NCI-H774 (cell line): ENCODE measurements at places on chromosomes 2 and 18.

GRCh38 chr2:45084361-45085020 is 75.2 kb upstream of the SIX2 start:
- no peak for DNase-seq

- no peak for DNase-seq
These were observed 179.4 kb downstream of the IRS1 start for GRCh38 chr2:226620176-226620575.

DNA sequence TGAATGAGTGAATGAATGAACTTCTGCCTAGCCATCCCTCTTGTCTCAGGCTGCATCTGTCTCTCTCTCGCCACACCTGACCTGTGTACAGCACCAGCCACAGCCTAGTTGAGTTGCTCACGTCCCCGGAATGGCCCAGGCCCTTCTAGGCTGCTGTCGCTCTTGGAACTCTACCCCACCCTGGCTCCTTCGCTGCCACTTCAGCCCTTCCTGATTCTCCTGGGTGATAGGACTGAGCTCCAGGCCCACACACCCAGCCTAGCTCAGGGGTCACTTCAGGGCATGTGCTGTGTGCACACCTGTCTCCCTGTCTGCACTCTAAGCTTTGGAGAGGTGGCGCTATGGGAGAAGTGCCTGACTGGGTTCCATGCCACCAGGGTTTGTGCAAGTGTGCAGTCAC is 236.6 kb downstream of the GLI2 start:
- DNase-seq, result peak; percentile 56

DNA sequence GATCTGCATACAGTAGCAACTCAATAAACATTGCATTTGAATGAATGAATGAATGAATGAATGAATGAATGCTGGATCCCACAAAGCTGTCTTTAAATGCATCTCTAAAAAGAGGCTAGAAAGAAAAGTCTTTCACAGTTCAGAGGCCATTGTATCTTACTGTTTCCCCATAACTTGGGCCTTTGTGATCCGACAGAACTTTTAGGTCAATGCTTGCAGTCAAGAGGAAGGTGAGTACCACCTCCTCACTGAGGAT is 119.9 kb upstream of the COPS8 start:
- DNase-seq, result no peak

GRCh38 chr18:12409469-12409868 is 1.7 kb downstream of the PRELID3A start:
- DNase-seq, result no peak

DNA sequence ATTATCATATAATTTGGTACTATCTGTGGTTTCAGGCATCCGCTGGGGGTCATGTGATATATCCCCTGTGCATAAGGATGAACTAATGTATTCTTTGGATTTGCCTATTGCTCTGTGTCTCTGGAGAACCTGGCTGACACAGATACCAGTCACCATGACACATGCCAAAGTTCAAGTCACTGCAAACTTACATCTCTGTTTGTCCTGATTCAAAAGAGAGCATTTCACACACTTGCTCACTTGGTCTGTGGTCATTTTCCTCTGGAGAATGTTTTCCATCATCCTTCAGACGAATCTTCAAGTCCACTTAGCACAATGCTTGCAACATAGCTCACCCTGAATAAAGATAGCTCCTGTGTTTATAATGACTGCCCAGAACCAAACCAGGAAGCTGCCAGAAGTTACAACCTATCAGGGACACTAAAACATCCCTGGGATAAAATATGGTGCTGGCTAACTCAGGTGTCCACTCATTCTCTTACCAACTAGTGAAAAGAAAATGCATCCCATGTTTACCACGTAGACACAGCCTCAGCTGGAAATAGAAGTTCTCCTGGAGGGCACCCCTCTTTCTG is 18.1 kb downstream of the SULT1C3 start:
- no peak for DNase-seq

GRCh38 chr2:230713331-230714135 is 891 bp downstream of the CAB39 start:
- DNase-seq, result no peak

DNA sequence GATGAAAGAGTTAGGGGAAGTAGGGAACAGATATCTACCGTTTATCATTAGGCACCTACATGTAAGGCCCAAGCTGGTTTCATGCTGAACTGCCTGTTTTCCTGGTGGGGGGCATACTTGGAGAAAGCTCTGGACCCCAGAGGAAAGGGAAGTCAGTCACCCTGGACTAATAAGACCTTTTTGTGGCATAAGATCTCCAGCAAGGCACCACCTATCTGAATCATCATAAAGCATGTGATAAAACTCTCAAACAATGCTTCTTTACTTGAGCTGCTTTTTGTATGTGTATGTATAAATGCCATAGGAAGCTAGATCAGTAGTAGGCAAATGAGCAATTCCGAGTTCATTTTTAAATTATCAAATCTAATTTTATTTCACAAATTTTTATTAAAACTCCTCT is 104.8 kb downstream of the TANC1 start:
- no peak for DNase-seq

- DNase-seq, result no peak
These were observed 163.5 kb downstream of the GLI2 start for GRCh38 chr2:120898961-120899750.

GRCh38 chr2:138440759-138441158 is 60.8 kb upstream of the SPOPL start:
- no peak for DNase-seq

- peak; percentile 8 for DNase-seq
These were observed 183.4 kb upstream of the RASGRP3 start for GRCh38 chr2:33292981-33293595.

- no peak for DNase-seq
These were observed 111.7 kb upstream of the ZEB2 start for GRCh38 chr2:144631636-144632035.

GRCh38 chr2:42888321-42889245 is 96.2 kb upstream of the HAAO start:
- no peak for DNase-seq

DNA sequence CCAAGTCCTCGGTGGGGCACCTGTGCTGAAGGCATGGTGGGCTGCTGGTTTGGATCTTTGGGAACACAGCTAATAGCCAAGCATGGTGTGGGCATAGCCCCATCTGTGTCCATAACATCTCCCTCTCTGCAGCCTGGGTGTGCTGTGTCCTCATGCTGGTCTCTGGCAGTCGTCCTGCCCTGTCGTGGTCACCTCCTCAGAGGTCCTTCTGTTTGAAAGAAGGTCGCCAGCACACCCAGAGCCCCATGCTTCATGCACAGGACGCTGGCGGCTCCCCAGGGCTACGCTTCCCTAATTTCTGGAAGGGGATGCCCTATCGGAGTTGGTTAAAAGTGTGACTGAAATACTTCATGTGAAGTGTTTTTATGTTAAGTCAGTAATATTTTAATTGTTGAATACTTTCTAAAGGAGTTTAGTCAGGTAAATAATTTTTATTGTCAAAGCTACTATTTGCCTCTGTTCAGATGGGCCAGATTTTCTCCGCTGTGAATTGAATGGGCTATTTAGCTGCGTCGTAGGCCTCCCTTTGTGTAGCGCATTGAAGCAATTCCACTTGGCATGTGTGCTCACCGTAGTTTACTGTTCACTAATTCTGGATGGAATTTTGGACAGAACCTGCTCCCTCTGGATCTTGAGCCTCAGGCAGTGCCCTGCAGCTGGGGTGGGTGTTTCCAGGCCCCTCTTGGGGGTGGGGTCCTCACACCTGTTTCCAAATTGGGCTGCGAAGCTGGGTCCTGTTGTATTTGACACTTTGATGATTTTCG is 81.9 kb downstream of the WDSUB1 start:
- no peak for DNase-seq

DNA sequence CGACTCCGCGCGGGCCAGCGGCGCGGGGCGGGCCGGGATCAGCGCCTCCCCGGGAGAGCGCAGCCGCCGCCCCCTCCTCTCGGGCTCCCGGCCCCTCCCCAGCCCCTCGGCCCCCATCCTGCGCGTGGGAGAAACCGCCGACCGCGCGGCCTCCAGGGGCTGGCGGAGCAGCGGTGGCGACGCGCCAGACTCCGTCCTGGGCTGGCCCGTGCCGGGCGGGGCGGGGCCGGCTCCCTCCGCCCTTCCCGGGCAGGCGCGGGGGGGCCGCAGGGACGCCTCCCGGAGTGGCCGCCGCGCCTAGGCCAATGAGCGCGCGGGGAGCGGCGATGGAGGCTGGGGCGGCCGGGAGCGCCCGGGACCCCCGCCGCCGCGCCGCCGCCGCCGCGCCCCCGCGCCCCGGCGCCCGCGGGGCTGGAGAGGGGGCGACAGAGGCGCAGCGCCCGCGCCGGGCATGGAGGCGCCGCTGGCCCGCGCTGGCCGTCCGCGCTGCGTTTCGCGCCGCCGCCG is 49.1 kb downstream of the KCNIP3 start:
- no peak for DNase-seq

DNA sequence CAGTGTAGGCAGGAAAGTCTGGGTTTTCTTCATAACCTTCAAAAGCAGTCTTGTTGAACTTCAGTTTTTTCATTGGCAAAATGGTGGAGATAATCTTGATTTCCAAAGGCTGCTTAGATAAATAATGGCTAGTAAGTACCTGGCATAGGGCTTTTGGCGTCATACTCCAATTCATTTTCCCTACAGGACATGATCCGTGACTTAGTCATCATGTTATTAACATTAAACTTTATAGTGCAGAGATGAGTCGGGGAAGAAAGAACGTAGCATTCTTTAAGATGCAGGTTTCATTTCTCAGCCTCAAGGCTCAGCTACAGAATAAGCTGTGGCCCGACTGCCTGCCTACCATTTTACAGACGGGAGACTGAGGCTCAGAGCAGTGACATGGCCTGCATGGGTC is 64.0 kb downstream of the RALBP1 start:
- DNase-seq, result no peak

DNA sequence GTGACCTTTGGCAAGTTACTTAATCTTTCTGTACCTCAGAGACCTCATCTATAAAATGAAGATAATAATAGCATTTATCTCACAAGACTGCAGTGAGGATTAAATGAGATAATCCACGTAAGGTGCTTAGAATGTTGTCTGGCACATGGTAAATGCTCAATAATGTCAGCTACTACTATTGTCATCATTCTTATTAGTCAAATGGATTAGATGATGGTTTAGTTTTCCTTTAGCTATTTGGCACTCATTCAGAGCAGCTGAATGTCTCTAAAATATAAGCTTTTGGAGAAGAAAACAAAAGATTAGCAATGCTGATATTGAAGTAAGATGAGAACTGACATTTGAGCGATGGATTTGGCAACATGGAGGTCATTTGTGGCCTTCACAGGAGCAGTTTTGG is 125.1 kb downstream of the AQP4 start:
- no peak for DNase-seq

DNA sequence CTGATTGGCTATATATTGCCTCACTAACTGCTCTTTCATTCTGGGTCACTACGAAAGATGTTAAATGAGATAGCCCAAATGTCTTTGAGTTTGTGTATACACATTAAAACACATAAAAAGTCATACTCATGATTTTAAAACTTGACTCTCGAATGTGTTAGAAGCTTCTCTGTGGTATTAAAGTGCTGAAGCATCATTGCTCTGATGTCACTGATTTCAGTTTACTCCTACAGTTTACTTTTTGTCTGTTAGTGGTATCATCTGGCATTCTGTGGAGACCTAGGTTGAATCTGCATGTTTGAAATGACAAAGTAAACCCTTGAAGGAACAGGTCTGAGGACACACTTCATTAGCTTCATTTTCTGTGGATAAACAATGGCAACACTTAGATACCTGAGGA is 10.7 kb downstream of the NT5DC4 start:
- DNase-seq, result no peak

DNA sequence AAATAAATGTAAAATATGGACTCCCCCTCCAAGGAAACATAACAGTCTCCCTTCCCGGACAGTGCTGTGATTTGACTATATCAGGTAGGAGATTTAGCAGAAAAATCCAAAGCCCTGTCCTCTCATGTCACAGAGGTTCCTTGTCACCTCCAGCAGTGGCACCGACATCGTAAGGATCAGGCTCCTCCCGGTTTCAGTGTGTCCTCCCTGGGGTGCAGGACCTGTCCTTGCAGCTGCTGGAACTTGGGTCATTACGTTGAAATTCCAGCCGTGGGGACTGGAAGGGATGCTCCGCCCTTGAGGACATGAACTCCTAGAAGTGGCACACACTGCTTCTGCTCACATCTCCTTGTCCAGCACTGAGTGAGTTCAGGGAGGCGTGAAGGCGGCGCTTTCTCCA is 101.1 kb upstream of the ODC1 start:
- no peak for DNase-seq

GRCh38 chr2:11742317-11742701 is 4.1 kb upstream of the LPIN1 start:
- no peak for DNase-seq

DNA sequence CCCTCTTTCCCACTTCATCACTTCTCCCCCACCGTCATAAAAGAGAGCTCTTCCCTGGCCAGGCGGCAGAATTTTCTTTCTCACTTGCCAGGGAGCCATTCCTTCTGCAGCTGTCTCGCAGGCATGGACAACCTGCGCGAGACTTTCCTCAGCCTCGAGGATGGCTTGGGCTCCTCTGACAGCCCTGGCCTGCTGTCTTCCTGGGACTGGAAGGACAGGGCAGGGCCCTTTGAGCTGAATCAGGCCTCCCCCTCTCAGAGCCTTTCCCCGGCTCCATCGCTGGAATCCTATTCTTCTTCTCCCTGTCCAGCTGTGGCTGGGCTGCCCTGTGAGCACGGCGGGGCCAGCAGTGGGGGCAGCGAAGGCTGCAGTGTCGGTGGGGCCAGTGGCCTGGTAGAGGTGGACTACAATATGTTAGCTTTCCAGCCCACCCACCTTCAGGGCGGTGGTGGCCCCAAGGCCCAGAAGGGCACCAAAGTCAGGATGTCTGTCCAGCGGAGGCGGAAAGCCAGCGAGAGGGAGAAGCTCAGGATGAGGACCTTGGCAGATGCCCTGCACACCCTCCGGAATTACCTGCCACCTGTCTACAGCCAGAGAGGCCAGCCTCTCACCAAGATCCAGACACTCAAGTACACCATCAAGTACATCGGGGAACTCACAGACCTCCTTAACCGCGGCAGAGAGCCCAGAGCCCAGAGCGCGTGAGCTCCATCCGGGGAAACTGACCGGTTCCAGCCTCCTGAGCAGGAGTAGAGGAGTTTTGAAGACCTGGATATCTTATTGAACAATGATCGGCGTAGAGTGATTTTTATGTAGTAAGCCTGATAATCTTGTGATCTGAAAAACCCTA is at the start of gene MSGN1:
TSS of gene MSGN1 (plus strand) at position 65 of the 850 bp plus-strand sequence. CDS start at position 124, 59 bp downstream.
- no peak for DNase-seq

GRCh38 chr18:79218605-79219190 is 149.5 kb downstream of the ATP9B start:
- no peak for DNase-seq

GRCh38 chr2:58449286-58450010 is 208.3 kb upstream of the FANCL start:
- no peak for DNase-seq

- DNase-seq, result no peak
These were observed 467.4 kb upstream of the CDH20 start for GRCh38 chr18:60865801-60866200.

- DNase-seq, result no peak
These were observed 166.1 kb downstream of the ANKRD30B start for GRCh38 chr18:14914121-14914520.

- DNase-seq, result no peak
These were observed 176.5 kb upstream of the SPRED2 start for GRCh38 chr2:65608916-65609315.

DNA sequence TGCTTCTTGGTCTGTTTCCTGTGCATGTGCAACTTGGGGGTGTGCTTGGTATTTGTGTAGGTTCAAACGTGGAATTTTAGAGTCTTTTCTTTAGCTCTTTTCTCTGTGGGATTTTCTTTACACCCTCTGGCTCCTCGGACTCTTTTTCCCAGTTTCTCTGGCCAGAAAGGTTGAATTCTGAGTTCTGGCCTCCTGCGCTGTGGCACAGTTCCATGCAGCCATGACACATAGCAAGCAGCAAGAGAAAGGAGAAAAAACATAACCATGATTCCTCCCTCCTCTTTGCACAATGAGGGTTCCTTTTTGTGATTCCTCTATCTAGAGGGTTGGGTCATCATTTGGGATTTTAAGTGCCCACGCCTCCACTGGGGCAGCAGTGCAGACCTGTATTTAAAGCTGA is 33.8 kb downstream of the TMEM182 start:
- no peak for DNase-seq
